CD8-positive, alpha-beta memory T cell (primary cell): ENCODE measurements at places on chromosomes 5 and 9.
A peak's percentile ranks its signal among the peaks of the same experiment; 100 is the strongest.

GRCh38 chr9:21993893-21994555, at the start of gene CDKN2A:
Gene CDKN2A, minus strand, starts transcription at chr9:21994392.
- H3K4me3 ChIP-seq: peak within 1 kb of the TSS; percentile 87
- peak; percentile 45 for DNase-seq
- no peaks in the 10 kb centered on the region for H3K27me3 ChIP-seq

DNA sequence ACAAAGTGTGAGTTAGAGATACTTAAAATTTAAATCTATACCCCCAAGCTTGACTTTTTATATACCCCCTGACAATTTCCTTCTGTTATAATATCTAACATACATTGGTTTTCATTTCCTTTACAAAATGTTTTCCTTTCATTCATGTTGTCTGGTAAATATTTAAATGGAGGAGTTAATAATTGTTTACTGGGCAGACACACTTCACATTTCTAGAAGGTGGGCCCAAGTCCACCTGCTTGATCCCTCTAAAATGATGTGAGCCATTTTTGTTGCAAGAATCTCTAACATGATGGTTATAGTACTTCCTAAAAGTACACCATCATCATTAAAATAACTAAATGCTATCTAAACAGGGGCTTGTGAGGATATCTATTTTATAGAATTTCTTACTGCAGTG, 155.9 kb downstream of the FAM174A start:
- no peak for DNase-seq
- H3K27ac ChIP-seq: no peak overlapping the region
- H3K27me3 ChIP-seq: no peaks in the 10 kb centered on the region
- no peaks in the 10 kb centered on the region for H3K4me1 ChIP-seq
- H3K4me3 ChIP-seq: no peak overlapping the region
- H3K36me3 ChIP-seq: no peaks in the 10 kb centered on the region

DNA sequence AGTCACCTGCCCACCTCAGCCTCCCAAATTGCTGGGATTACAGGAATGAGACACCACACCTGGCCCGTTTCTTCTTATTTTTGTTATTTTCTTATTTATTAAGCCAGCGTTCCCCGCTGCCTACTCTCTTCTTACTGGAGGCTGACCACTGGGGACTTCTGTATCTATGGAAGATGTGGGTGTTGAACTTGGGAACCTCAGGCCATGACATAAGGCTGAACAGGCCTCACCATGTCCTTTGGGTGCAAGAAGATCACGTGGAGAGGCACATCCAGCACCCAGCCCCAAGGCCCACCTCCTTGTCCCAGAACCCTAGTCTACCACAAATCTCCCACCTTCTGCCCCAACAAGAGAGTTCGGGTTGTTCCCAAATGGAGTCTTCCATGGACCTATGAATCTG, 59.4 kb upstream of the NEK6 start:
- no peak overlapping the region for H3K27ac ChIP-seq
- H3K4me1 ChIP-seq: peaks cover 13% of the 10 kb centered on the region
- H3K4me3 ChIP-seq: no peak overlapping the region
- H3K27me3 ChIP-seq: no peaks in the 10 kb centered on the region

- H3K4me3 ChIP-seq: no peak overlapping the region
- H3K27me3 ChIP-seq: no peaks in the 10 kb centered on the region
- no peak for DNase-seq
- peaks cover 8% of the 10 kb centered on the region for H3K4me1 ChIP-seq
These were observed 6.3 kb downstream of the RCL1 start for GRCh38 chr9:4799033-4799430.

DNA sequence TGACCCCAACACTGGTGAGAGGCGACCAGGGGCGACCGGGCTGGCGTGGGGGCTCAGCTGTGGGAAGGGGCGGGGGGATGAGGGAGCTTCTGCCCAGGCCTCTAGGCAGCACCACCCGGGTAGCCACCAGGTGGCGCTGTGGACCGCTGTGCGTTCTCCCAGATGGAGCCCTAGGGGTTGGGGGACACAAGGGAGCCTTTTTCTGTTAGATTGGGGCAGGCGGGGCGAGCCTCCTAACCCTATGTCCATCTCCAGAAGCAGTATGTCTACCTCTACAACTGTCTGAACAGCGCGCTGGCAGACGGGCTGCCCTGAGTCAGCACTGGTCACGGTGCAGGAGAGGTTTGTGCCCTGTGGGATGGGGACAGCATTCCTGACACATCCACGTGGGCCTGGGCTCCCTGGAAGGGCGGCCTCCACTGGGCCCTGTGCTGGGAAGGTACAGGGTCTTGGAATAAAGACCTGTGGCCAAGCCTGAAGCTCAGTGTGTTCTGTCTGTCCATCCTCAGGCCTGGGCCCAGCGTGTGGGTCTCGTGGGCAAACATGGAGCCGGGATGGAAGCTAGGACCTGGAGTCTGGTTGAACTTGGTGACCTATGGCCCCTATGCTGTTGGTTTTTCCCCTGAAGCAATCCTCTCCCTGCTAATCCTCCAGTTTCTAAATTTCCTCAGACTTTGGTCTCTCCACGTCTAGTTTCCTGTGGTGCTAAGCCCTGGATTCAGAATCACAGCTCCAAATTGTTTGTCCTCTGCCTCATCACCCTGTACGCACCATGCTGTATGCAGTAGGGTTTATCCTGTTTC, 23.1 kb upstream of the SPTLC1 start:
- no peak overlapping the region for H3K4me3 ChIP-seq
- DNase-seq: peak; percentile 55

- peak; percentile 94 for DNase-seq
- peak overlapping the region; percentile 96 for H3K27ac ChIP-seq
- H3K4me1 ChIP-seq: peaks cover 74% of the 10 kb centered on the region
- H3K36me3 ChIP-seq: peaks cover 11% of the 10 kb centered on the region
These were observed 2.2 kb downstream of the AKNA start for GRCh38 chr9:114385397-114386181.

DNA sequence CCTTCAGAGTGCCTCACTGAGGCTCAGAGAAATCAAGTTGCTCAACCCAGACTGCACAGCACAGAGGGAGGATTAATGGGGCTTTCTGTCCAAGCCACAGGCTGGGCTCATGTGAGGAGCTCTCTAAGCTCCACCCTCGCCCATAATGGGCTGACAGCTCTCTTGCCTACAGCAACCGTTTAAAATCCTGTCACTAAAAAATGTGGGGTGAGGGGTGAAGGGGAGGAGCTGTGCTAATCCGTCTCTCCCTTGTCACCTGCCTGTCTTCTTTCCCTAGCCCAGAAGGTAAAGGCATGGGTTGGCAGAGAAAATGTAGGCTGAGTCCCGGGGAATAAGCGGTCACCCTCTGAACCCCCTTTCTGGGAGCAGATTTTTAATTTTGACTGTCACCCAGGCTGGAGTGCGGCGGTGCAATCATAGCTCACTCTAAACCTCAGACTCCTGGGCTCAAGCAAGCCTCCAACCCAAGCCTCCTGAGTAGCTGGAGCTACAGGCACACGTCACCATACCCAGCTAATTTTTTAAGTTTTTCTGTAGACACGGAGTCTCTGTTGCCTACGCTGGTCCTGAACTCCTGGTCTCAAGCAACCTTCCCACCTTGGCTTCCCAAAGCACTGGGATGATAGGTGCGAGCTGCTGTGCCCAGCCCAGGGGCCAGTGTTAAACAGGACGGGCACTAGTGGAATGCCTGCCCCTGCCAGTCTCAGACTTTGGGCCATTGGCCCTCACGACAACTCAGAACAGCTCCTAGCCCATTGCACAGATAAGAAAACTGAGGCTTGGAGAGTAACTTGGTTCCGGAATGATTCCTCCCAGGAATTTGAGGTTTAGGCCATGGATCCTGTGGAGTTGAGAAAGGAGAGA, 89.5 kb downstream of the LMX1B start:
- H3K27me3 ChIP-seq: peaks cover 17% of the 10 kb centered on the region
- H3K27ac ChIP-seq: no peak overlapping the region
- peak; percentile 26 for DNase-seq
- H3K36me3 ChIP-seq: no peaks in the 10 kb centered on the region
- no peak overlapping the region for H3K4me3 ChIP-seq

GRCh38 chr5:103428411-103428871, 134.1 kb downstream of the NUDT12 start:
- H3K27ac ChIP-seq: no peak overlapping the region
- no peaks in the 10 kb centered on the region for H3K36me3 ChIP-seq
- H3K4me3 ChIP-seq: no peak overlapping the region

GRCh38 chr9:72872718-72873117, 80.1 kb downstream of the ALDH1A1 start:
- no peaks in the 10 kb centered on the region for H3K27me3 ChIP-seq
- H3K4me1 ChIP-seq: no peaks in the 10 kb centered on the region
- DNase-seq: no peak
- no peaks in the 10 kb centered on the region for H3K36me3 ChIP-seq
- H3K4me3 ChIP-seq: no peak overlapping the region

GRCh38 chr9:6234014-6234413, 18.4 kb downstream of the IL33 start:
- no peak for DNase-seq
- H3K4me1 ChIP-seq: no peaks in the 10 kb centered on the region
- no peaks in the 10 kb centered on the region for H3K36me3 ChIP-seq
- no peak overlapping the region for H3K4me3 ChIP-seq
- H3K27ac ChIP-seq: no peak overlapping the region

DNA sequence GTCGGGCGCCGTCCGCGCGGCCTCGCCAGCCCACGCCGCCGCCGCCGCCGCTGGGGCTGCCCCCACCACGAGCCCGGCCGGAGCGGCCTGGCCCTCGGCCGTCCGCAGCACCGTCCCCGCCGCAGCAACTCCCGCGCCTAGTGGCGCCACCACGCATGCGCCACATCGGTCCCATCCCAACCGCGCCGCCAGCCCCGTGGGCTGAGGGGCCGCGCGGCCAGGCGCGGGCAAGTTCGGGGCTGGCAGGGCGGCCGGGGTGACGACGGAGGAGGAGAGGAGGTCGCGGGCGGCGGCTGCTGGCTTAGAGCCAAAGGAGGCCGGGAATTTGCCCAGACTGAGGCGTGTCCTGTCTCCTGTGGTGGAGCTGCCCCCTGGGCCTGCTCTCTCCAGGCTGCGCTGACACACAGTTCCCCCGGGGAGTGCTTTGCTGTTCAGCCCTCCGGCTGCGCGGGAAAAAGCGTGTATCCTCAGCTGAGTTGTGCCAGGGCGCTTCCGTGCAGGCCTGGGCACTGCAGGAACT, at the start of gene TUSC1:
TUSC1 (minus strand) TSS at position 298 of the 520 bp plus-strand sequence; CDS start at position 166, 132 bp downstream.
- H3K36me3 ChIP-seq: no peaks in the 10 kb centered on the region
- no peak within 1 kb of the TSS for H3K27ac ChIP-seq
- no peaks in the 10 kb centered on the region for H3K4me1 ChIP-seq
- no peak for DNase-seq
- H3K4me3 ChIP-seq: no peak within 1 kb of the TSS

DNA sequence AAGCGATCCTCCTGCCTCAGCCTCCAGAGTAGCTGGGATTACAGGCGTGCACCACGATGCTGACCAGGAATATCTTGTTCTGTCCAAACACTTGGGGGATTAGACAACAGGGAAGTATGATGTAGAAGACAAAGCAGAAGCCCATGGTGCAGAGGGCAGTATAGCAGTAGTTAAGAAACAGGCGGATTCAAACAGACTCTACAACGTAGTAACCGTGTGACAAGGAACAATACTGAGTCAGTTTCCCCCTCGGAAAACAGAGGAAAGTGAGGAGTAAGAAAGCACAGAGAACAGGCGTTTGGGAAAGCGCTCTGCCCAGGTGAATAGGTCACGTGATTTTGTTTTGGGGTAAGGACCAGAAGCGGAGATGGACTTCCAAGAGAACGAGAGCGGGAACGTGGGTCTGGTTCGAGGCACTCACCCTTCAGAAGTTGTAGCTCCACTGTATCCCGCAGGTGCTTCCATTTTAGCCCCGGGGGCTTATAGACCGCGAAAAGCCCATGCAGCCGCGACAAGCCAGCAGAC, 306 bp downstream of the TRUB2 start:
- H3K27me3 ChIP-seq: no peaks in the 10 kb centered on the region
- DNase-seq: no peak

DNA sequence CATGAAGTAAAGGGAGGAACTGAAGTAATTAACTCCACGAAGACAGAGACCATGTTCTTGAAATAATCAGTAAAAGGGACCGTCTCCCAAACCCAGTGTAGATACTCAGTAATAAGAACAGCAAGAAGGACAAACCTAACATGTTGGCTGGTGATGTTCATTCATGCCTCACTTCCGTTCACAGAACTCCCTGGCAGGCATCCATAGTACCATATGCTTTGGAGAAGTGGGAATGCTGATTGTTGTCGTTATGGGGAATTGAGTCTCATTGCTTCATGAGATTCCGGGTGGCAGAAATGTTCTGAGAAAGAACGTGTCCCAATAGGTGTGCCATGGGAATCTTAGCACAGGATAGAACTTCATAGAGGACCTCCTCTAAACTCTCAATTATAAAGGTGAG, 452.3 kb downstream of the ZSWIM6 start:
- H3K36me3 ChIP-seq: no peaks in the 10 kb centered on the region
- H3K27me3 ChIP-seq: no peaks in the 10 kb centered on the region
- no peaks in the 10 kb centered on the region for H3K4me1 ChIP-seq
- H3K27ac ChIP-seq: no peak overlapping the region

DNA sequence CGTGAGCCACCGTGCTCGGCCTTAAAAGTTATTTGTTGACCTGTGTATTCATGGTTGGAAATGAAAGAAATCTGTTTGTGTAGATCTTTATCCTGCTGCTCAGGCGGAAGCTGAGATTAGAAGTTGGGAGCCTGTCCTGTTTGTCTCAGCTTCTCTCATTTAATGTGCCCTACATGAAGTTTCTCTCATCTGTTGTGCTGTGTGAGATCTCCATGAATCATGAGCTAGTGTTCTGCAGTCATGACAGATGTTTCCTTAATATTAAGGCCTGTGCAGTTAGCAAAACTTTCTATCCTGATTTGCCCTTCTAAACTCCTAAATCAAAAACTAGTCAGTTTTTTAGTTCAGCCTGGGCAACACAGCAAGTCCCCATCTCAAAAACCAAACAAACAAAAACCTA, 59.5 kb downstream of the FAM78A start:
- no peak overlapping the region for H3K4me3 ChIP-seq
- peaks cover 17% of the 10 kb centered on the region for H3K36me3 ChIP-seq
- no peak for DNase-seq

- H3K27ac ChIP-seq: no peak overlapping the region
- peaks cover 8% of the 10 kb centered on the region for H3K4me1 ChIP-seq
These were observed 23.0 kb upstream of the ZNF782 start for GRCh38 chr9:96877269-96877668.

DNA sequence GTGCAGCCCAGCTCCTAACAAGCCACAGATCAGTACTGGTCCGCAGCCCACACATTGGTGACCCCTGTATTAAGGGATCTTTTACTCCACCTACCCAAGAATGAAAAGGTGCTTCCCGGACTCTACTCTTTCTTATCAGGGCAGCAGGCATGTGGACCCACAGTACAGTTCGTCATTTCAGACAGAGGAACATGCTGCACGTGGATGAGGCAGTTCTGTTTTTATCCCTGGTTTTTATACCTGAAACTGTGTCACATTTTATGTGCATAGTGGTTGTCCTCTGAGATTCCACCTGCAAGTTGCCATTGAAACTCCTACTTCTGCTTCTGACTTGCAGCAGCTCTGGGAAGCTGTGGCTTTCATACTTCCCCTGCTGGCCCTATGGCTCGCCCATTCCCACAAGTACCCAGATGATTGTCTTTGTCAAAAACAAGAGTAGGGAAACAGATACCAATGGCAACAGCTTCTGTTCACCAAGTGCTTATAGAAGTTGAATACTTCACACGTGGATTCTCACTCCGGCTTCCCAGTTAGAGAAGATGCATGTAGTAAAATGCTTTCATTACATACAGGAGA, 208.0 kb downstream of the TRIO start:
- H3K27ac ChIP-seq: no peak overlapping the region
- no peaks in the 10 kb centered on the region for H3K4me1 ChIP-seq
- DNase-seq: no peak
- no peaks in the 10 kb centered on the region for H3K27me3 ChIP-seq
- no peak overlapping the region for H3K4me3 ChIP-seq

GRCh38 chr5:61991866-61992265, 314.1 kb upstream of the KIF2A start:
- no peak overlapping the region for H3K4me3 ChIP-seq
- no peaks in the 10 kb centered on the region for H3K4me1 ChIP-seq
- no peaks in the 10 kb centered on the region for H3K36me3 ChIP-seq
- H3K27ac ChIP-seq: no peak overlapping the region
